ENCODE measurements at places on chromosomes 11 and 22.
A peak's percentile ranks its signal among the peaks of the same experiment; 100 is the strongest.

DNA sequence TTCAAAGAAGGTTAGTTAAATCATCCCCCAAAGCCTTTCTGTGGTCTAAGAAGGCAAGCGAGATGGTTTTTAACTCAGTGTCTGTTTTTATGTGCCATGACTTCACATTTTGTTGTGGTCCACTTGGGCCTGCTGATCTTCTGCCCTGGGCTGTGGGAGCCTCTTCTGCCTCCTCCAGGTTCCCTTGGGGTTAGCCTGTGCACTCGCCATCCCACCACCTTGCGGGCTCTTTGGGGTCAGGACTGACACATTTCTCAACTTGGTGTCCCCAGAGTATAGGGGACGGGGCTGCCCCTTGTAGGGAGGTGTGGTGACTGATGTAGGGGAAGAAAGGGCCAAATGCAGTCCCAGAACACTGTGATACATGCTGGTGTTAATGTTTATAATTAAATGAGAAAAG lies 207.0 kb downstream of the TBC1D22A start:
- DNase-seq: no peak

- DNase-seq: no peak
These were observed 52.2 kb upstream of the OR9Q1 start for GRCh38 chr11:57971272-57972012.

DNA sequence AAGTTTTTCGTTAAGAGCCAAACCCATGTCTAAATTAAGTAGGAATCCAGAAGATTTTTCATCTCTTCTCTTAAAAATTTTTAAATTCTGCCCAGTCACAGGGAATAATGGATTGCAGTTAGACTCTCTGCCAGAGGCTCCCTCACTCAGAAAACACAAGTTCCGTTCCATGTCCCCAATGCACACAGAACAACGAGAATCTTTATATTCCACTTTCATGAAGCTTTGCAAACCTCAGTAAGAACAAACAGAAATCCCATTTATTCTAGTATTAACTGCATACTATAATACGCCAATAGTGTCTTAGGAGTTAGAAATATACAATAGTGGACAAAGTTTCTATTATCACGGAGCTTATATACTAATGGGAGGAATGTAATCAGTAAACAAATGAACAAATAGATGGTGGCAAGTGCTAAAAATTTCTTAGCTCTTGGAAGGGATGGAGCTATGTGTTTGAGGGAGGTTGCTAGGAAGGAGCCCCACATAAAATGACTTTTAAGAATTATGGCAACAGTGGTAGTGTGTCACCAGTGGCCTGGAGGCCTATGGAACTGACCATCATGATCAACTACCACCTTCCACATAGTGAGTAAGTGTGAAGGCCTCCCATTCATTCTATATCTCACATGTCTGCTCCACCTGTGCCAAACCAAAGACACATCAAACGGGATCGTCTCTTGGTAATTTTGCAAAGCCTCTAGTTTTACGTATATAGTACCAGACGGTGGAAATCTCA lies 24.9 kb downstream of the PICALM start:
- DNase-seq: no peak

DNA sequence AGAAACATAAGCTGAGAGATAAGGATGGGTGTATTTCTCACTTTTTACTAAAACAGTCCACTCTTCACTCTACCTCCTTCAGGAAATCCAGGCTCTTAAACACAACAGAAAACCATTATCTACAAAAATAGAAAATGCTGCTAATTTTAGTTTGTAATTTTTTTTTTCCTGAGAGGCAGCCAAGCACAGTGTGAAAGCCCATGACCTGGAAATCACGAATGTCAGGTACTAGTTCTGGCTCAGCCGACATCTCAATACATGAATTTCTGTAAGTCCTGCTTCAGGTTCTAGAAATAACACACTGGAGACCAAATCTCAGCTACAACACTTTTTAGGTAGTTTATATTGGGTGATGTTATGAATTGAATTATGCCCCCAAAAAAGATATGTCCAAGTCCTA lies 308.9 kb downstream of the KCNA4 start:
- DNase-seq: no peak

DNA sequence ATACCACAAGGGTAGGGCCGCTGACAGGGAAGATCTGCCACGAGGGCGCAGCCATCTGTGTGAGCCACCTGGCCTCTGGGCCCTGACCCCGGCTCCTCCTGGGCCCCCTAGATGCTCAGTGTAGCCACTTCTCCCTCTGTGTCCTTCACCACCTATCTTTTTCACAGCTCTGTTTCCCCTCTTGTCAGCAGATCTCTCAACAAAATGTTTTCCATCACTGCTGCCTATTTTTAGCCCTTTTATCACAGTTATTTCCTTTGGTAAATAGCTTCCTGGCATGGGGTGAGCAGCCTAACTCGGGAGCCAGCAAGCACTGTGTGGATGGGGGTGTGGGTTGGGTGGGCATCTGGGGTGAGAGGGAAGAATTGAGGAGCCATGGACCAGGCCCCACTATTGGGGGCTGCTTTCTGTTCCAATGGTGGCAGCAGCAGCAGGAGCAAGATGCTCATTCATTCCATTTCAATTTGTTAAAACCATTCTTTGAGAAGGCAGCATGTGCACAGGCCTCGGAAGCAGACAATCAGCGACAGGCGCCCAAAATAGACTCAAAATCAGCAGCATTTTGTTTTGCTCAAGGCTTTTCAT lies 135.2 kb upstream of the NAV2 start:
- DNase-seq: peak; percentile 59

DNA sequence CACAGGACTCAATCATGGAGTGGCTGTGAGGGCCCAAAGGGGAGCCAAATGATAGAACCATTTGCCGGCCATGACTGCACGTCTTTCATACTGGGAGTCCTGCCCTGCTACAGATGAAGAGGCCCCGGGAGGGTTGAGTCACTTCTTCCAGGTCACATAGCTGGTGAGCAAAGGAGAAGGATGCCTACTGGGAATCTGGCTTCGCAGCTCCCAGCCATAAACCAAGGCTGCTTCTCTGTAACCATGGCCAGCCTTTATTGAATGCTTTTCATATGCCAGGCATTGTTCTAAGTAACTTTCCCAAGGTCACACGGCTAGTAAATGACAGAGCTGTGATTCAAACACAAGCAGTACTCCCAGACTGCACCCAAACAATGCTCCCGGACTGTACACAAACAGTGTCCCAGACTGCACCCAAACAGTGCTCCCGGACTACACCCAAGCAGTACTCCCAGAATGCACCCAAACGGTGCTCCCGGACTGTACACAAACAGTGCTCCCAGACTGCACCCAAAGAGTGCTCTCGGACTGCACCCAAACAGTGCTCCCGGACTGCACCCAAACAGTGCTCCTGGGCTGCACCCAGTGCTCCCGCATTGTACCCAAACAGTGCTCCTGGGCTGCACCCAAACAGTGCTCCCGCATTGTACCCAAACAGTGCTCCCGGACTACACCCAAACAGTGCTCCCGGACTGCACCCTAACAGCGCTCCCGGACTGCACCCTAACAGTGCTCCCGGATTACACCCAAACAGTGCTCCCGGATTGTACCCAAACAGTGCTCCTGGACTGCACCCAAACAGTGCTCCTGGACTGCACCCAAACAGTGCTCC lies 89.8 kb downstream of the FBXO7 start:
- DNase-seq: no peak

GRCh38 chr22:41028841-41029240 lies 63.6 kb upstream of the EP300 start:
- no peak for DNase-seq

GRCh38 chr11:47775240-47775869 lies 8.2 kb upstream of the FNBP4 start:
- DNase-seq: no peak

- DNase-seq: no peak
These were observed 57.7 kb downstream of the CABIN1 start for GRCh38 chr22:24068717-24069297.

- DNase-seq: no peak
These were observed 52.4 kb downstream of the LRRC74B start for GRCh38 chr22:21098099-21098671.

DNA sequence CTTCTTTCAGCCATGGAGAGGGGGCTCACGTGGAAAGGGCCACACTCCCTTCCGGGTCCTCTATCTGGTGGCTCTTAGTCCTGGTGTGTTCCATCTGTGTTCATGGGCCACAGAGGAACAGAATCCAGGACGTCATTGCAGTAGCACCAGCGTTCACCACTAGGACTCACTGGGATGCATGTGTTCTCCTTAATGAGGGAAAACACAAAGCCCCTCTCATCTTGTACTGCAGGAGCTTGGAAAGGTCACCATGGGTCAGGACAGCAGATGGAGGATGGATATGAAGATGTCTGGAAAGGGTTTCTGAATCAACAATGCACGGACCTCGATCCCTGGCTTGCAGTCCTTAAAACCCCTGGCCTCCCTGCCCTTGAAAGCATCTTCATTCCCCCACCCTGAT lies 113.8 kb upstream of the THY1 start:
- DNase-seq: no peak
